ENCODE measurements at places on chromosomes 7 and 10.

DNA sequence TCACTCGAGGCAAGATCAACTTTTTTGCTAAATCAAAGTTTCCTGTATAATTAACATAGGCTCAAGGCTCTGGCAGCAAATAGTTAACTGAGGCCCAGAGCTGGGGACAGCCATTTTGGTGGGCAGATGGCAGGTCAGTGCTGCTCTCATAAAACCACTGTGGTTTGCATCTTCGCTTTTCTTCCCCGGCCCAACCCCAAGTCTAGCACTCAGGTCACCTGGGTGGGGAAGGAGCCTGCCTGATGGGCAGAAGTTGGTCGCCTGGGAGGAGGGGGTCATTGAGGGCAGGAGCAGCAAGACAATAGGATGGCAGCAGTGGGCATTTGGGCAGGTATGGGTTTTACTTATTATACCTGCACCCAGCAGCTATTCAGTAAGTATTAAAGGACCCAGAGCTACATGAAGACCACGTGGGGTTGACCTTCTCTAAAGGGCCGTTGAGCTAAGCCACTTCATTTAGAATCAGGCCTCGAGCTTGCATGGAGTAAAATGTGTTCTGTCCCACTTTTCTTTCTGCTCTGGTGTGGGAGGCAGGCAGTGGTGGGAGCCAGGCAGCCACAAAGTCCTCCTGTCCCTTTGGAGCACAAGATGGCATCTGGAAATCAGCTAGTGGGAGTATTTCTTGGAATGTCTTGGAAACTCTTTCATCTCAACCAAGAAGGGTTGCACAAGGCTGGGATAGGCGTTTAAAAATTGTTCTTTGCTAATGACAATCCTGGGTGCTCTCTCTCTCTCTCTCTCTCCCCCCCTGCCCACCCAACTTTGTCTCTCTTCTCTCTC is 133.4 kb downstream of the SPAG6 start:
- H3K27me3 ChIP-seq, result peaks cover 88% of the 10 kb centered on the region
- peaks cover 35% of the 10 kb centered on the region for H3K4me1 ChIP-seq
- H3K4me3 ChIP-seq, result no peak overlapping the region
- no peak for DNase-seq
- no peaks in the 10 kb centered on the region for H3K36me3 ChIP-seq

GRCh38 chr7:74287303-74288033 is 1.7 kb upstream of the CLIP2 start:
- no peak overlapping the region for H3K4me3 ChIP-seq
- DNase-seq, result no peak
- peaks cover 26% of the 10 kb centered on the region for H3K4me1 ChIP-seq
- no peaks in the 10 kb centered on the region for H3K27me3 ChIP-seq

DNA sequence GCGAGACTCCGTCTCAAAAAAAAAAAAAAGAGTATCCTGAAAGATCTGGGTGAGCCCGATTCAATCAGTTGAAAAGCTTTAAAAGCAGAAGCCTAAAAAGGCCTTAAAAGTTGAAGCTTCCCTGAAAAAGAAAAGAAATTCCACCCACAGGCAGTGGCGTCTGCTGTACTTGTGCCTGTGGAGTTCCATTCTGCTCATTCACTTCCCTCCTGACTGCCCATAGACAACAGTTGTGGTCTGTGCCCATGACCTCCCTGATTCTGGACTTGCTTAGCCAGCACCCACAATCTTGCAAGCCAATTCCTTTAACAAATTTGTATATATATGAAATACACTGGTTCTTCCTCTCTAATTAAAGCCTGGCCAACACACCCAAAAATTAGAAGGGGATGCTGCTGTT is 141.7 kb downstream of the DLG5 start:
- DNase-seq, result no peak
- no peak overlapping the region for H3K27ac ChIP-seq
- peaks cover 5% of the 10 kb centered on the region for H3K36me3 ChIP-seq
- no peak overlapping the region for H3K4me3 ChIP-seq

- H3K4me1 ChIP-seq, result peaks cover 4% of the 10 kb centered on the region
- DNase-seq, result no peak
- no peaks in the 10 kb centered on the region for H3K36me3 ChIP-seq
- no peak overlapping the region for H3K4me3 ChIP-seq
- no peak overlapping the region for H3K27ac ChIP-seq
Measured at GRCh38 chr7:32043688-32044087, 26.5 kb downstream of the PDE1C start.

GRCh38 chr10:75400163-75400770 is 1.3 kb downstream of the ZNF503 start:
- H3K36me3 ChIP-seq, result no peaks in the 10 kb centered on the region
- H3K27ac ChIP-seq, result no peak overlapping the region
- H3K27me3 ChIP-seq, result peaks cover 98% of the 10 kb centered on the region
- peaks cover 41% of the 10 kb centered on the region for H3K4me1 ChIP-seq
- DNase-seq, result no peak

- no peaks in the 10 kb centered on the region for H3K27me3 ChIP-seq
- H3K27ac ChIP-seq, result no peak overlapping the region
- DNase-seq, result no peak
- H3K4me1 ChIP-seq, result peaks cover 43% of the 10 kb centered on the region
- no peak overlapping the region for H3K4me3 ChIP-seq
Measured at GRCh38 chr10:4947635-4948596, 15.3 kb upstream of the AKR1C1 start.

DNA sequence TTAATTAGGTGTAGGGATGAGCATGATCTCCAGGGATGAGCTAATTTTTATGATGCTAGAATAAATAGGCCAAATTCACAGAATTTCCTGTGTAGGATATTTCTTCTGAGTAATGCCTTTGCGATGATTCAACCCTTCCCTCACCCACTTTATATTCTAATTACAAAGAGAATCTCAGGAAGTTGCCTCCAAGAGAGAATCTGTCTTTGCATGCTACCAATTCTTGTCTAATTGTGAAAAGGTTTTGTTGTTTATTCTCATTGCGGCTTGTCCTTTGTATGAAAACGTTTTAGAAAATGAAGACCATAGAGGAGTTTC is 6.3 kb downstream of the C7orf57 start:
- peaks cover 12% of the 10 kb centered on the region for H3K27me3 ChIP-seq
- DNase-seq, result no peak
- no peaks in the 10 kb centered on the region for H3K36me3 ChIP-seq
- no peak overlapping the region for H3K4me3 ChIP-seq
- H3K4me1 ChIP-seq, result peaks cover 48% of the 10 kb centered on the region
- no peak overlapping the region for H3K27ac ChIP-seq

DNA sequence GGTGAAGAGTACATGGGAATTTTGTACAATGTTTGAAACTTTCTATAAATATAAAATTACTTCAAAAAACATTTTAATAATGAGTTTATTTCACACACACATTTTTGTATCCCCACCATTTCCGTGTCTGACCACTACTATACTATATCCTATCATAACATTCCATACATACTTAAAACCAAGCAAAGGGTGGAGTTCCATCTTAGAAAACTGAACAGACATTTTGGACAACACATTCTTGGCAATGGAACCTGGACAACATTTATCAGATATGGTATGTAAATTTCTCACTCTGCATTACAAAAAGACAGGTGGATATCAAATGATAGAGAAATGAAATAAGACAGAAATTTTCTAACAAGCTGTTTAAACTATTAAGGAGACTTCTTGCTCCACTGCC is 168.9 kb downstream of the TWIST1 start:
- H3K36me3 ChIP-seq, result no peaks in the 10 kb centered on the region
- no peaks in the 10 kb centered on the region for H3K27me3 ChIP-seq
- H3K4me3 ChIP-seq, result no peak overlapping the region
- no peaks in the 10 kb centered on the region for H3K4me1 ChIP-seq
- no peak for DNase-seq

GRCh38 chr10:79142064-79142491 is 73.3 kb downstream of the ZMIZ1 start:
- H3K4me3 ChIP-seq, result no peak overlapping the region
- H3K36me3 ChIP-seq, result no peaks in the 10 kb centered on the region
- DNase-seq, result no peak
- H3K27ac ChIP-seq, result 0 out of 2 replicates have a peak overlapping the region, but pooled peaks have one; percentile 32
- H3K4me1 ChIP-seq, result peaks cover 41% of the 10 kb centered on the region
- H3K27me3 ChIP-seq, result no peaks in the 10 kb centered on the region

DNA sequence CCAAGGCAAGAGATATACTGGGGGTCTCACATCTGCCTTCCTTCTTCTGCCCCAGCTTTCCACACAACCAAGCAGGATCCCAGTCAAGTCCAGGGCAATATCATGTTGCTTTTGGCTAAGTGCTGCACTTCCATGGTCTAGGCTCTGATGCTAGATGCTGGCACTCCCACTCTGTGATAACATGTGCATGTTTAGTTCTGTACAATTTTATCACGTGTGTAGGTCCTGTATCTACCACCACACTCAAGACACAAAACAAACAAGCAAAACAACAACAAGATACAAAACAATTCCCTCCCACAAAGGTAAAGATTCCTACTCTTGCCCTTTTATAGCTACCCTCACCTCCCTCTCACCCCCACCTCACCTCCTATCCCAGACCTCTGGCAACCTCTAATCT is 105.6 kb upstream of the HABP2 start:
- no peaks in the 10 kb centered on the region for H3K27me3 ChIP-seq
- no peak for DNase-seq
- no peak overlapping the region for H3K4me3 ChIP-seq
- no peak overlapping the region for H3K27ac ChIP-seq
- H3K4me1 ChIP-seq, result no peaks in the 10 kb centered on the region

DNA sequence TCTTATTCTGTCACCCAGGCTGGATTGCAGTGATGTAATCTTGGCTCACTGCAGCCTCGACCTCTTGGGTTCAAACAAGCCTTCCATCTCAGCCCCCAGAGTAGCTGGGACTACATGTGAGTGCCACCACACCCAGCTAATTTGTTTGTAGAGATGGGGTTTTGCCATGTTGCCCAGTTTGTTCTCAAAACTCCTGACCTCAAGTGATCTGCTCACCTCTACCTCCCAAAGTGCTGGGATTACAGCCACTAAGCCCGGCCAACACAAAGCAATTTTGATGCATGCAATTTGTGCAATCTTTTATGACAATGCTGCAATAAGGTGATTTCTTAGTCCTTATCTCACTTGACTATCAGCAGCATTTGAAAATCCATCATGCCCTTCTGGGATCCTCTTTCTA is 333.1 kb downstream of the FRMD4A start:
- no peak overlapping the region for H3K27ac ChIP-seq
- no peak for DNase-seq
- no peak overlapping the region for H3K4me3 ChIP-seq
- no peaks in the 10 kb centered on the region for H3K36me3 ChIP-seq

DNA sequence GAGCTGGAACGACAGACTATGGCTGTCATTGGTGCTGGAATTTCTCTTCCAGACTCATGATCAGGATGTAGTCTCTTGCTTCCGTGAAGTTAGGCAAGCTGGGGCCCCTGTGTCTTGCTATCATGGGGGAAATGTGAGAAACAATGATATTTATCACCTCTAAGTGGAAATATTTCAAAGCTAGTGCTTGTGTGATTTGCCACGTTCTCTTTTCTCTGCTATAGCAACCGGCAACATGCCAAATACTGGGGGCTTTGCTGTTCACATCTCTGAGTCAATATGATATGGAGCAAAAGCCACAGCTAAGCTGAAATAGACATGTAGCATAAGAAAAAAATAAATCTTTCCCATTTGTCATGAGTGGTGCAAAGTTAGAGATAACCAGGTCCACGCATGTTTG is 668.2 kb upstream of the IGFBP3 start:
- H3K36me3 ChIP-seq, result no peaks in the 10 kb centered on the region
- H3K27ac ChIP-seq, result no peak overlapping the region
- no peaks in the 10 kb centered on the region for H3K27me3 ChIP-seq
- no peak for DNase-seq
- H3K4me1 ChIP-seq, result no peaks in the 10 kb centered on the region
- no peak overlapping the region for H3K4me3 ChIP-seq

- DNase-seq, result no peak
- H3K4me1 ChIP-seq, result peaks cover 29% of the 10 kb centered on the region
- no peak overlapping the region for H3K27ac ChIP-seq
- no peaks in the 10 kb centered on the region for H3K27me3 ChIP-seq
- no peak overlapping the region for H3K4me3 ChIP-seq
Measured at GRCh38 chr10:95275726-95276366, 15.0 kb downstream of the PDLIM1 start.

- DNase-seq, result peak; percentile 72
- H3K27me3 ChIP-seq, result no peaks in the 10 kb centered on the region
- no peak overlapping the region for H3K4me3 ChIP-seq
Measured at GRCh38 chr10:71837098-71837827, 13.8 kb downstream of the PSAP start.

DNA sequence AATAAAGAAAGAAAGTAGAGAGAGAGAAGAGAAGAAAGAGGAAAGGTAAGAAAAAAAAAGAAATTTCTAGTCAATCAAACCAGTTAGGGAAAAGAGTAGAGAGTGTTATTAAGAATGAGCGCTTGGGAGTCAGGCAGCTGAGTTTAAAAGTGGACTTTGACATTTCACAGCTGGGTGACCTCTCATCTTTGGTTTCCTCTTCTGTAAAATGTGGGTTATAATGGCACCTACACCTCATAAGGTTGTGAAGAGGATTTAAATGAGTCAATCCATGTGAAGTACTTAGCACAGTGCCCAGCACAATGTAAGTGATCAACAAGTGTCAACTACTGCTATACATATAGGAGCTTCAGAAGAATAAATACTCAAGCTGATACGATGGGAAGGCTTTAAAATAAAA is 12.2 kb downstream of the HOXA1 start:
- H3K4me1 ChIP-seq, result 0 out of 2 replicates have a peak, but pooled peaks cover 6% of the 10 kb centered on the region
- H3K27ac ChIP-seq, result no peak overlapping the region
- peaks cover 59% of the 10 kb centered on the region for H3K27me3 ChIP-seq
- no peaks in the 10 kb centered on the region for H3K36me3 ChIP-seq
- DNase-seq, result no peak

- H3K4me3 ChIP-seq, result no peak overlapping the region
- H3K4me1 ChIP-seq, result no peaks in the 10 kb centered on the region
- H3K36me3 ChIP-seq, result no peaks in the 10 kb centered on the region
- DNase-seq, result no peak
- H3K27ac ChIP-seq, result no peak overlapping the region
- H3K27me3 ChIP-seq, result no peaks in the 10 kb centered on the region
Measured at GRCh38 chr10:75987616-75988015, 556.2 kb downstream of the LRMDA start.

DNA sequence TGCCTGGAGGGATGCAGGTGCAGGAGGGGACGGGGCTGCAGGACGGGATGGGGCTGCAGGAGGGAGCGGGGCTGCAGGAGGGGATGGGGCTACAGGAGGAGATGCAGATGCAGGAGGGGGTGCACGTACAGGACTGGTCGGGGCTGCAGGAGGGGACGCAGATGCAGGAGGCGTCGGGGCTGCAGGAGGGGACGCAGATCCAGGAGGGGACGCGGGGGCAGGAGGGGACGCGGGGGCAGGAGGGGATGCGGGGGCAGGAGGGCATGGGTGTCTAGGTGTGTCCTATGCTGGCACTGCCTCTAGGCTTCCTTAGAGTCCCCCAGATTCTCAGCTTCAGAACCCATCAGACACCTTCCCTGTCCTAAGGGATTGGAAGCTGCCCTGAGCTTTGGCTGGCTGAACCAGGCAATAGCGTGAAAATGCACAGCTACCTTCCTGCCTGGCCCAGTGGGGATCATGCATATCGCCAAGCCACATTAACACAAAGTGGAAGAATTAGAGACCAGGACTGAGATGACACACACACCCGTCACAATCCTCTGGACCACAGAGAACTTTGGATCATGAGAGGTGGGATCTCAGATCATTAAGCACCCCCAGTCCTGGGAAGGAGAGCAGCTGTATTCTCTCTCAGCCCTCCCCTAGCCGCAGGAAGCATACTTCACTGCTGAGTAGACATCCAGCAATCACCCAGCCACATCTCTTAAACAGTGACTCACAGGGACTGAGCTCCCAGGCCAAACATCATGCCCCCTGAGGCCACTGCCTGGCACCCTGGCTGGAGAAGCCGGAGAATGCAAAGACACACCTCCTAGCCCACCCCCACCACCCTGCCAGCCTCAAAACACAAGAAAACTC is 67.3 kb downstream of the VWA2 start:
- H3K27ac ChIP-seq, result no peak overlapping the region
- H3K36me3 ChIP-seq, result no peaks in the 10 kb centered on the region
- no peak overlapping the region for H3K4me3 ChIP-seq
- no peaks in the 10 kb centered on the region for H3K27me3 ChIP-seq
